ENCODE measurements at places on chromosomes 4 and X. TPM values are rescaled to one million over a fixed set of nuclear protein-coding genes. Genes with fewer than 3 reads are reported as not detected.

GRCh38 chrX:74514384-74514783, 93.1 kb downstream of the SLC16A2 start:
- DNase-seq: no peak

DNA sequence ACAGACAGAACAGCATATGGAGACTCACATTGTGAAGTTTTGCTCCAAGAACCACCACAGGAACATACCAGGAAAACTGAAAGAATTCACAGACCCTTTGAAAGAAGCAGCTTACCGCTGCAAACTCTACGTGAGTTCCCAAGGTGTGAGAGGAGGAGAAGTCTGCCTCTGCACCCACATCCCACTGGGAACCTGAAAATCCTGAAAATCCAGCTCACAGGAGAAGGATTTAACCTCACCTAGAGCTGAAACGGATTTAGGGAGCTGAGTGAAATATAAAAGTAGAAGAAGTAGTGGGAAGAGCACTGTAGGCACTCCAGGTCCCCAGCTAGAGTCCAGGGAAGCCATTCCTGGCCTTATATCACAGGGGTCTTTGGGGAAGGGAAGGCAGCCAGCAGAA, 80.0 kb downstream of the FHIP1A start:
- no peak for DNase-seq

DNA sequence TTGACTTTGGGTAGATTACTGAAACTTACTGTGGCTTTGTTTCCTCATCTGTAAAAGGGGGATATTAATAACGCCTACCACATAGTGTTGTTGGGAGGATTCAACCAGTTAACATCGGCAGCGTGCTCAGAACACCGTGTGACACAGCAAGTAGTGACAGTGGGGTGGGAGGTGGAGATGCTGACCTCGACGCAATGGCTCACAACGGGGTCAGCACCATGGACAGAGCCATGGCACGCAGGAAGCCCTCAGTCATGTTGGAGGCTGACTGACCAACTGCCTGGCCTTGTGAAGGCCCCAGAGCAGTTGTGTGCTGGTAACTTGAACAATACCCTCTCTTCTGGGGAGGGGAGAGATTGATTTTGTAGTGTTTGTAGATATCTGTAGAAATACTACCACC, 93.2 kb downstream of the WFS1 start:
- DNase-seq: no peak

DNA sequence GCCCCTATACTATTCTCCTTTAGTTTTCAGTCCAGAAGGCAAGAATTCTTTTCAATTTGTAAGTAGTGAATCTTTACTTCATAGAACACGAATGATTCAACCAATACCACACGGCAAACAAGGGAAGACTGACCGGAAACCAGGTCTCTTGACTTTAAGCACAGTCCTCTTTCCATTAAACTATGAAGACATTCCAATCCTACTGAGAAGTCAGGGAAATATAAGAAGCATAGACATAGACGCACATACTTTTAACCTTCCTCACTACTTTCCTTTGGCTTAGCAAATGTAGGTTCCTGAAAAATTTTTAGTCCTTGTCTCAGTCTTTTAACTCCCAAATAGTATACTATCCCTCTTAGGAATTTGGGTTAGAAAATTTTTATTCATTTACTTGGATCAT, 9.1 kb downstream of the CHRDL1 start:
- DNase-seq: no peak

DNA sequence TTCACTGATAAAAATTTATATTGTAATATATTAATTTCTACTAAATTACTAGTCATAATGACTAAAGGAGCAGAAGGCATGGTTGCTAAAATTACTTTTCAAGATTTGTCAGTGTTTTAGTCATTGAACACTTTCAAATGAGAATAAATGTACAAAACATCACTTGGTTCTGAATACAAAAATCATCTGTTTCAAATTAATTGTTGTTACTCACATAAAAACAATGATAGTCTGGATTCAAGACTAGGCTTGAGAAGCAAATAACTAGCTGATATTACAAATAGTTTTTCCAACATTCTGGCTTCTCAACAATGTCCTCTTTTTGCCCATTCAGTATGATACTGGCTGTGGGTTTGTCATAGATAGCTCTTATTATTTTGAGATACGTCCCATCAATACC, 112.5 kb downstream of the ANAPC10 start:
- no peak for DNase-seq

- no peak for DNase-seq
Measured at GRCh38 chrX:26470941-26471340, 255.0 kb downstream of the MAGEB5 start.

GRCh38 chr4:155618183-155618838, 48.3 kb upstream of the GUCY1A1 start:
- no peak for DNase-seq

- DNase-seq: no peak
Measured at GRCh38 chrX:127390316-127390715, 570.8 kb downstream of the PRR32 start.

- no peak for DNase-seq
Measured at GRCh38 chrX:129125122-129125914, 398.0 kb downstream of the SMARCA1 start.

DNA sequence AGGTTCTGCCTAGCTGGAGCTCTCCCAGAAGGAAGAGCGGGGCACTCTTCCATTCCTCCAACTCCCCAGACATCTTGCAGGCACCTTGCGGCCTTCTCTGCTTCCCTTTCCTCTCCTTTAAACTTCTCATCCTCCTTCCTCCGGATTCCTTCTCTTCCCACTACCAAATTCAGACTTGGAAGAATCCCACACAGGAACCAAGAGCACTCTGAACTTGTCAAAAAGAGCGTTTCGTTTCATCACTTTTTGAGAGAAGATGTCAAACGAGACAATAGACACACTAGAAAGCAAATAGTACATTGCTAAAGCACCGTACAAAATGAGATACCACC, 512 bp upstream of the UCP1 start:
- DNase-seq: no peak

DNA sequence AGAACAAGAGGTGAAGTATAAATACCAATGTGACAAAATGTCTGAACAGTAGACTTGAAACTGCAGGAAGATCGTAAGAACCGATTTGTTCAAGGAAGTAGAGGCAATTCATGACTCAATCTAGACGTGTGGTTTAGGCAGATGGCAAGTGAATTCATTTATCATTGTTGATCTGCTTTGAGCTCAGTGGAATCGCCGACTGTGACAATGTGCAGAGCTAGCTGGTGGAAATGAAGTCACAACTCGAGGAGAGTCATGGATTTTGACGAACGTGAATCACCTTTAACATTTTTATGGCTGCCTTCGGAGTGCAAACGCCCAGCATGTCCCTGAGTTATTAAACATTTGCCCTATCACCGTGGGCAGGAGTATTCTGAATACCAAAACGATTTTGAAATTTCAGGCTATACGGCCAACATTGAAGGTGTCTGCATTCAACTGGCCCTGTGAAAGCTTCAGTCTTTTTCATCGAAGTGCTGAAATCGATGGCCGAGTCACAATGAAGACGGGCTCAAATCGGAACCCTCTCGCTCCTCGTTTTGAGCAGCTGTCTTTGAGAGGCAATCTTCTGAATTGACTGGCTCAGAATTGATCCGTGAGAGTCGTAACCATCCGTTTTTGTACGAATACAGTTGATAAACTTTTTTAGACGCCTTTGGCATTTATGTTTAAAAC, 689 bp upstream of the OGT start:
- DNase-seq: no peak

DNA sequence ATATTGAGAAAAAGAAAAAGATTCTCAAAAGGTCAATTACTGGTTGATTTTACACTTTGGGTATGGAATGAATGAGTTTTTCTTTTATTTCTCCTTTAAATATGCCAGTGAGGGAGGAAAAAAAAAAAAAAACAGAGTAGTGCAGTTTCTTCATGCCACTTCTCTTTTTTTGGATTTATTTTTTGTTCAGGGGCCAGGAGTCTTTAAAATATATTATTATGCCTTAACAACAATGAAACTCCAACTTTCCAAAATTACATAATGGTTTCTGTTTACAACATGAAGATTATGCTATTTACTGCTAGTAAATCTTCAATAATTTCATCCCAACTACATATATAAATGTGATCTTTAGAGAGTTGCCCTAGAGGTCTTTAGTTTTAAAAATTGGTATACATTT, 31.9 kb downstream of the DTHD1 start:
- DNase-seq: no peak

GRCh38 chrX:136258951-136259350, 7.8 kb upstream of the MAP7D3 start:
- no peak for DNase-seq

DNA sequence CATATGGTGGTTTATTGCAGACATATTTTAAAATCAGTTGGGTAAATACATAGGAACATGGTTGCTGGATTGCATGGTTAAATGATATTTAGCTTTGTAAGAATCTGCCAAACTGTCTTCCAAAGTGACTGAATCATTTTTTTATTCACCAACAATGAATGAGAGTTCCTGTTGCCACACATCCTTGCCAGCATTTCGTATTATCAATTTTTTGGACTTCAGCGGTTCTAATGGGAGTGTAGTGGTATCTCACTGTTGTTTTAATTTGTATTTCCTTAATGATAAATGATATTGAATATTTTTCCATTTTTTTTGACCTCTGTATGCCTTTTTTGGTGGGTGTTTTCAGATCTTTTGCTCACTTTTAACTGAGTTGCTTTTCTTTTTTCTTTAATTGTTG, 1.4 kb upstream of the MTHFD2L start:
- no peak for DNase-seq

DNA sequence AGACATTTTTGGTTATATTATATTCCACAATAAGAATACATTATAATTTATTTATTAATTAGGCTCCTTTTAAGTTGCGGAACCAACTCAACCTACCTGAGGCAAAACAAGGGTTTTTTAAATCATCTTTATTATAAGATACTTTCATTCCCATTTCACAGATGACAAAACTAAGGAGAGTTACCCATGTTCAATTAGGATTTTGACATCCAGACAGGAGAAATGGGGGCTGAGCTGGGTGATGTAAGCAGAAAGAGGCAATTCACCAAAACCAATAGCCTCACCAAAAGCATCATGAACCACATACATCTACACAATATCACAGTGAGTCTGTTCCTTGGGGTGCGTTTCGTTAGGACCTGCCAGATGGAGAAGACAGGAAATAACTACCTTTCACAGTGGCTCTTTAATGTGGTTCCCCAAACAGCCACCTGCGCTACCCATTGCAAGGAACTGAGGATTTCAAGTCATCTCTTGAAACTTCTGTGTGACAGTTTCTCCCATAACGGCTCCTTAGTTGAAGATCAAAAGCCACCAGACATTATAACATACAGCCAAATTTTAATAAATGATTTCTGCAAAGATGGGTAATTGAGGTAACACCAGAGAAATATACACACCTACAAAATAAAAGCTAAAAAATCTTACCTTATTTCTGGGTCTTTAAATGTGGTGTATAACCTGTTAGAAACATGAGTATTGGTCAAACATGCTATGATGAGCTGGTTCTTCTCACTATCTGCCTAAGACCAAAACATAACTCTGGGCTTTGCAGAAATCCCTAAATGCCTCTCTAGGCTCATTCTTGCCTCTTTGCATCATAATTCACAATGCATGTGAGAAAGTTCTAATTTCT, 190.6 kb upstream of the LEF1 start:
- no peak for DNase-seq

- DNase-seq: no peak
Measured at GRCh38 chr4:3716631-3717235, 49.5 kb upstream of the ADRA2C start.

GRCh38 chr4:2132438-2132837, 73.3 kb downstream of the NAT8L start:
- no peak for DNase-seq

DNA sequence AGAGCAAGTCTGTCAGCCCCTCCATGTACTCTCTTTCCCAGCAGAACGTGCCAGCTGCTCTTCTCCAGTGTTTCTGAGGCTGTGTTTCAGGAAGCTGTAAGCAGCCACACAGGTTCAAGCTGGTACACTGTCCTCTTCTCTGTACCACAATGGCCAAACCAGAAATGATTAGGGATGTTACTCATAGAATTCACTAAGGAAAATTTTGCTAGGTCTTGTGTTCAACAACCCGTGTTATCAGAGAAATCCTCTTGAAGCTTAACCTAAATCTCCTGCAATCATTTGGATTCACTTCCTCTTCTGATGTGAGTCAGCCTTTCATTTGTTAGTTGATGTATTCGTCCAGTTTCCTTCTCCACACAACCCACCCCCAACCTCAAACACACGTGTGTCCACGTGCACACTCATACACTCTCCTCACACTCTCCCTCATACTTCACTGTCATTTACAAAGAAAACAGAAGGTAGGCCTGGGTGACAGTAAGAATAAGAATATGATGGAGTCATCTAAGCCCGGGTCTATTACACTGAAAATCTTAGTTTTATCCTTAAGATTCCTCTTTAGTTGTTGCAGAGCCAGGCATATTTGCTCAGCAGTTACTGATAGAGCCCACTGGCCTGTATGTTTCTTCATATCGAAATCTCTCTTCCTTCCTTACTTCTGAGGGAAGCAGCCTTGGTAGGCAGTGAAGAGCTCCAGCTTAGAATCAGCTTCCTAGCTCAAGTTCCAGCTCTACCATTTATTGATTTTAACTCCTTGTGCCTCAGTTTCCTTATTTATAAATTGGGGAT, 63.4 kb downstream of the DCUN1D4 start:
- DNase-seq: no peak

- no peak for DNase-seq
Measured at GRCh38 chr4:162791226-162791625, 375.5 kb downstream of the NAF1 start.

- DNase-seq: no peak
Measured at GRCh38 chr4:108172231-108172752, 3.6 kb upstream of the LEF1 start.

DNA sequence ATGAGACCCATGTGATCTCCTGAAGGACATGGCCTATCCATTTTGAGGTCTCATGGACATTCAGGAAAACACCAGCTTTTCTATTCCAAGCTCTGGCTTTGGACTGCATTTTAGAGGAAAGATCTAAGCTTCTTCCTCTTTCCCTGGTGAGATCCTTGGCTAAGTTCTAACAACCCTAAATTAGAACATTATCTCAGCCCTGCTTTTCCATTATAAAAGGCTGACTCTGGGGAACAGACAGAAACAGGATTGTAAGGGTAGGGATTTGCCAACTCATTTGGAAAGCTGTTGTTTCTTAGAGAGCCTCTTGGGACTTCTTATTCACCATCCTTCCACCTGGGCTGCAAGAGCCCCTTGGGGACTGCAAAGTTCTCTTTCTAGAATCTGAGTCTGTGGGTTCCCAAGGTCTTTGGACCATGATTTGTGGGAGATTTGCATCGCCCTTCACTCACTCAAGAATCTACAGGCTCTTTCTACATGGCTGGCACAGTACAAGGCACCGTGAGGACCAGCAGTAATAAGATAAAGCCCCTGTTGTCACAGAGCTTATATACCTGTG, 146.9 kb downstream of the FNIP2 start:
- no peak for DNase-seq

- DNase-seq: no peak
Measured at GRCh38 chr4:25633541-25633940, 22.1 kb upstream of the SLC34A2 start.

EMCN gene
- total RNA-seq: 61.7 TPM

TMPRSS11E gene
- total RNA-seq: 2.4 TPM

MAOA gene
- 241 TPM for total RNA-seq

YY2 gene
- 3.1 TPM for total RNA-seq

STBD1 gene
- total RNA-seq: 6.9 TPM

CT45A2 gene
- total RNA-seq: not detected

SRPX gene
- total RNA-seq: 46.1 TPM

ZC4H2 gene
- 11.3 TPM for total RNA-seq

XK gene
- 4.9 TPM for total RNA-seq
